PC-3 (cell line): ENCODE measurements at places on chromosomes 4 and X. TPM values are rescaled to one million over a fixed set of nuclear protein-coding genes. Genes with fewer than 3 reads are reported as not detected.

Gene LANCL3
- total RNA-seq, result 0.26 and 0.52 TPM in 2 replicates

Gene SMR3B
- not detected in 2 replicates for total RNA-seq

GRCh38 chrX:153863251-153863991, 22.6 kb downstream of the L1CAM start:
- DNase-seq, result no peak
- H3K27ac ChIP-seq, result no peak overlapping the region
- H3K36me3 ChIP-seq, result no peaks in the 10 kb centered on the region
- H3K4me3 ChIP-seq, result no peak overlapping the region

Gene BTK
- not detected in 2 replicates for total RNA-seq

GRCh38 chrX:74684466-74684865, 70.0 kb upstream of the RLIM start:
- no peak overlapping the region for H3K4me3 ChIP-seq
- H3K27me3 ChIP-seq, result no peaks in the 10 kb centered on the region
- no peak overlapping the region for H3K27ac ChIP-seq
- no peaks in the 10 kb centered on the region for H3K4me1 ChIP-seq

- no peak overlapping the region for H3K27ac ChIP-seq
- no peaks in the 10 kb centered on the region for H3K36me3 ChIP-seq
- no peaks in the 10 kb centered on the region for H3K4me1 ChIP-seq
- no peak overlapping the region for H3K4me3 ChIP-seq
- DNase-seq, result peak; percentile 58
- no peaks in the 10 kb centered on the region for H3K27me3 ChIP-seq
Observed at GRCh38 chr4:164012396-164013027, 518.0 kb downstream of the TMA16 start.

- peaks cover 37% of the 10 kb centered on the region for H3K36me3 ChIP-seq
- peaks cover 15% of the 10 kb centered on the region for H3K4me1 ChIP-seq
- DNase-seq, result no peak
- no peak overlapping the region for H3K4me3 ChIP-seq
- H3K27me3 ChIP-seq, result no peaks in the 10 kb centered on the region
Observed at GRCh38 chr4:17805580-17806155, 4.9 kb downstream of the DCAF16 start.

Gene PAK3
- total RNA-seq, result 2.0 and 2.1 TPM in 2 replicates

- no peaks in the 10 kb centered on the region for H3K27me3 ChIP-seq
- no peaks in the 10 kb centered on the region for H3K36me3 ChIP-seq
- DNase-seq, result no peak
- no peaks in the 10 kb centered on the region for H3K4me1 ChIP-seq
Observed at GRCh38 chrX:139332441-139332840, 198.1 kb upstream of the F9 start.

Gene HERC3
- 5.2 and 5.4 TPM in 2 replicates for total RNA-seq

- no peaks in the 10 kb centered on the region for H3K36me3 ChIP-seq
- DNase-seq, result no peak
- peaks cover 25% of the 10 kb centered on the region for H3K4me1 ChIP-seq
- H3K27ac ChIP-seq, result no peak overlapping the region
- no peak overlapping the region for H3K4me3 ChIP-seq
- no peaks in the 10 kb centered on the region for H3K27me3 ChIP-seq
Observed at GRCh38 chr4:187304133-187304532, 580.5 kb upstream of the FAT1 start.

- no peak for DNase-seq
- H3K4me3 ChIP-seq, result no peak overlapping the region
- no peaks in the 10 kb centered on the region for H3K4me1 ChIP-seq
Observed at GRCh38 chrX:118420462-118420861, 74.6 kb downstream of the WDR44 start.

Gene IQSEC2
- 8.5 and 19.3 TPM in 2 replicates for total RNA-seq
